ENCODE measurements at places on chromosomes 12 and 14.
A peak's percentile ranks its signal among the peaks of the same experiment; 100 is the strongest.

DNA sequence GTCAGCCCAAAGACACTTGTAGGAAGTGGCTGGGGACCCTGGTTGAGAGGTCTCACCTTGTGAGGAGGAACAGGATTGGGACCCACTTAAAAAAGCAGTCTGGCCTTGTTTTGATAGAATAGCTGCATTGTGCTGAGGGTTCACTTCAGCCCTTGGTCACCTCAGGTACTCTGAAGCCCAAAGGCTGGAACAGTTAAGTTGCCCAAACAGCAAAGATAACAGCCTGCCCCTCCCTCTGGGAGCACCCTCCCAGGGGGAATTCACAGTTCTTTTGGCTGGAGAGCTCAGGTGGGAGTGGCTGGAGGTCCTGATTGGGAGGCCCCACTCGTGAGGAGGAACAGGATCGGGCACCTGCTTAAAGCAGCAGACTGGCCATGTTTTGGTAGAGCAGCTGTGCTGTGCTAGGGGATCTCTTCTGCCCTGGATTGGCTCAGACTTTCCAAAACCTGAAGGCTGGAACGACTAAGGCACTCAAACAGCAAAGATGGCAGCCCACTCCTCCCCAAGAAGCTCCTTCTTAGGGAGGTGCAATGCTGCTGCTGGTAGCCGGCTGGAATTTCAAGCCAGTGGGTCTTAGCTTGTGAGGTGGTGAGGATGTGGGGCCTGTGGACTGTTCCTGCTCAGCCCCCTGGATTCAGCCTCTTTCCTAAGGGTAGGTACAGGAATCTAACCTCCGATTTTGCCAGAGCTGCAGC is 143.8 kb upstream of the SLC38A2 start:
- DNase-seq, result no peak

DNA sequence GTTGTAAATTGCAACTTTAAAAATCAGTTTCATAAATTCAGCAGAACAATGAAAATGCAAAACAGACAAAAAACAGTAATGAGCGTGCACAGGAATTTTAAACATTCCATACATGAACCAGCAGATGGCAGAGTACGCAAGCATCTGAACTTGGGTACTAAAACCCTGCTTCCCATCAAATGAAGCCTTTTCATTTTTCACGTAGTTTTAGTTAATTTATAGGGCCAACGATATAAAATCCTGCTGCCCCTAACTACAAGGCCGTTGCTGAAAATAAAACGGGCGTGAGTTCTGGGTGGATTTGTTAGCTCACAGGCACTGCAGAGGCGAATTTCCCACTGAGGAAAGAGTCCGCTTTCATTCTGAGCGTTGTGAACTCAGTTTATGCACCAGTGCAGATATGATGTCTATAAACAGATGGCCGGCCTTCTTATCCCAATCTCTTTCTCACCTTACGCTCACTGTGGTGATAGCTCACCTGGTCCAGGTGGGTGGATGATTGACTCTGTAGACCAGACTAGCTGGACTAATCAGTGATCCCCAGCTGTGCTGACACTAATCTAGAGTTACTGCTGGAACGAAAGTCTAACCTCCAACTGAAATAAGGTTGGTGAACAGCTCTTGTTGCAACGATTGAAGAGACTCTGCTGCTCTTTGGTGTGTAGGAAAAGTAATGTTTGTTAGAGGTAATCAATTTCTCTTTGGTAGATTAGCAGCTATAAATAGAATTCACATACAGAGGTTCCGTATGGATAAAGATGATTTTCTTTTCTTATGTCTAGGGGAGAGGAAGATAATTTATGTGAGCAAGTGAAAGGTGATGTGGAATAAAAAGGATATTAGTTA is 89.2 kb downstream of the PDZRN4 start:
- peak; percentile 73 for DNase-seq

DNA sequence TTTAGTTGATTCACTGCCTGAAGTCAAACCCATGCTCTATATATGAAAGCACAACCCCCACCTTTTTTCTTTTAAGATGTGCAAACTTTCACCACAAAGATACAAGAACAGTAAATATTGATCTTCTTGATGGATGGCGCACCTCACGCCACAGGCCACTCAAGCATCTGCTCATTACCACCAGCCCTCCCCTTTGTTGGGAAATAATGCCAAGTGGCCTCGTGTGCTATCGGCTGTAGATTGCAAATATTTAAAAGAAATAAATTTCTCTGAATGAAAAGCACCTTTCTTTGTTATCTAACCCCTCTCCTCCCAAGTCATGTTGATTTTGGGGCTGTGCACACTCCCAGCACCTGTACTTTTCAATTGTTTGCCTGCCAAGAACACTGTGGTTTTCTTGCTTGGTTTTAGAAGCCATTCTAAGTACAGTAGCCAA is 122.7 kb downstream of the C12orf42 start:
- no peak for DNase-seq

- no peak for DNase-seq
Observed at GRCh38 chr12:82728710-82729109, 42.0 kb downstream of the TMTC2 start.

DNA sequence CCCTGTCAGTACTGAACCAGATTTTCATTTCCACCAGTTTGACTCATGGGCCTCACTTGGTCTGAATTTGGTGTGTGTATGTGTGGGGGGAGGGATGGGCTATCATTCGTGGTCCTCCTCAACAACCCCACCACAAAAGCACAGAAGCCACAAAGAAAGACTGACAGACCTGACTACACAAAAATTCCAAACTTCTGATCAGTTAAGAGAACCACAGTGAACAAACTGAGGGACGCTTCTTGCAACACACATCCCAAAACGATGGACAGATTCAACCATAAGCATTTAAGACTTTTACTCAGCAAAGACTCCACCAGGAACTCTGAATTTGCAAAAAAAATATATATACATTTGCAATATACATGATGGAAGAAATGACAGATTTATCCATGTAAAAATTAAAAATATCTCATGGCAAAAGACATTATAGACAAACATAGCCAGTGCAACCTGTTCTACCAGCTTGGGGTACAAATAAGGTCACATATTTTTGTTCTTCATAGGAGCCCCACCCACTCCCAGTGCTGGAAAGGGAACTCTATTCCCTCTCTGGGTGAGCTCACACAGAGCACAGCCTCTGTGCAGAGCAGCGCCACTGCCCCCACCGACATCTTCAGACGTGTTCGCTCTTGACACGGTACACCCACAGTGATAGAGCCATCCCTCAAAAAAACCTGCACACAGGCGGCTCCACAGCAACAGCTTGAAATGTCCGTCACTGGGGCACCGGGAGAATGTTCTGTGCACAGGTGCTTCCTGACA is 49.7 kb downstream of the JAG2 start:
- no peak for DNase-seq

DNA sequence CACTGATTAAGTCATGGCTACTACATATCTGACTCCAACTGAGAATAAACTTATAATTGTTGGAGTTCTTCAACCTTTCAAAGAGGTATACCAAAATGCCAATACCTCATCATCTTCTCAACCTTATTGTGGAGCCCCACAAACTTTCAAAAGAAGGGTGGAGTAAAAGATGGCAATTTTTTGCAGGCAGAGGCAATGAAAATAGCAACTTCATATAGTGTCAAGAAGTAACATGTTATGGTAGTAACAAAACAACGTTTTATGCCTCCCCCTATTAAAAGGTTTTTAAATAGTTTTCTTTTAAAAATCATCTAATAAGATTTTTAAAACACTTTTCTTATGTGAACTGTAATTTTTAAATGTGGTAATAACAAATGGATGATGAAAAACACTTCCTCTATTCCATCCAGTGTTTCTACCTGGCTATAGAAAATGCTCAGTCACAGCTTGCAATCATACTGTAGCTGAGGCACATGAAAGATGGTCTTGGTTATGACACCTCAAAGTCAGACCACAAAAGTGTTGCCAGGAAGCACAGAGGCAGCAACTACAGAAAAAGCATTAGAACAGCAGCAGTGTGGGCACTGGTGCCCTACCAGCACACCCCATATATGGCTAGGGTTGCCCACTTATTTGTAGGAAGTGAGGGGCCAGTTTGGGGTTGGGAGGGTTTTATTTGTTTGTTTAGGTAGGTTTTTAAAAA is 7.0 kb downstream of the PPP1R12A start:
- DNase-seq, result no peak

- DNase-seq, result no peak
Observed at GRCh38 chr12:62758216-62758615, 176.7 kb downstream of the PPM1H start.

GRCh38 chr12:132634411-132634990 is 15.9 kb downstream of the P2RX2 start:
- no peak for DNase-seq

DNA sequence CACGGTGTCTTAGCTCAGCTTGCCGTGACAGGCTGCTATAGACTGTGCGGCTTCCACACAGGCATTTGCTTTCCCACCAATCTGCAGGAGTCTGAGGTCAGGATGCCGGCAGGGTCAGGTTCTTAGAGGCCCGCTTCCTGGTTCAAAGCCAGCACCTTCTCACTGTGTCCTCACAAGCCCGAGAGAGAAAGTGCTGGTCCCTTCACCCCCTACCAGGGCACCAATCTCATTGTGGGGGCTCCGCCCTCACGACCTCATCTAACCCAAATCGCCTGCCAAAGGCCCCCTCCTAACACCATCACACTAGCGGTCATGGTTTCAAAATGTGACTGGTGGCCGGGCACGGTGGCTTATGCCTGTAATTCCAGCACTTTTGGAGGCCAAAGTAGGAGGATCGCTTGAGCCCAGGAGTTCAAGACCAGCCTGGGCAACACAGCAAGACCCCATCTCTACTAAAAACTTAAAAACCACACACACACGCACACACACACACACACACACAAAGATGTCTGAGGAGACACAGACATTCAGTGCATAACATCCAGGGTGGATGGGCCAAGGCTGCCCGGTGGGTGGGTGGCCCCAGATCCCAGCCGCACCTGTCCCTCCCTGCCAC is 26.8 kb downstream of the MMP17 start:
- no peak for DNase-seq

DNA sequence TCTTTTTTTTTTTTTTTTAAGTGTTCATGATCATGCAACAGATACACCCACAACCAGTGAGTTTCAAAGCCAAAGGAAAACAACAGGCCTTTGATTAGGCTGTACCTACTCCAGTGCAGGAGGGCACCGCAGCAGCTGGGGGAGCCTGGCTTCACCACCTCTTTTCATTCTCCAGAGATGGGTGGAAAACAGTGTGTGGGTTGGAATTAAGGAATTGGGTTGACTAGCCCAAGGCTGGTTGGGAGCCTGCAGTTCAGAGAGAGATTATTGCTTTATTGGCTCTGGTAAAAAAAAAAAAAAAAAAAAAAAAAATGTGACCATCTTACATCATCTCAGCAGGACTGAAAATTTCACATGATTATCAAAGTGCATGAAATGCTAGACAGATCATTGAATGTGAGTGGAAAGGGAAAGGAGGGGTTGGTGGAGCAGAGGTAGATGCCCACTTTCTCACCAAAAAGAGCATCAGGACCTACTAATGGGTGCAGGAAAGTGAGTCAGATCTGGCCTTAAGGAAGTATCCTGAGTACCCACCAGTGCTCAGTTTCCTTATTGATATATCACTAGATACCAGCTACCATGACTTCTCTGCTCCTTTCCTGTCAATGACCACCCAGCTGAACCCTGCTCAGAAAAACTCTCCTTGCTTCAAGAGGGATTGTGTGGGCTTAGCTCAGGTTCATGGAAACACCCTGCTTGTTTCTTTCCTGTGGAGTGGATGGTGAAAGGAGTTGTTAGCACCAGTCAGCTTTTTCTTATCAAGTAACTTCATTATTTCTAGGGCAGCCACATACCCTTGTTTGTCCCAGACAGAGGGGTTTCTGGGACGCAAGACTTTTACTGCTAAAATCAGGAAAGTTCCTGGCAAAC is 54.8 kb upstream of the DYRK2 start:
- no peak for DNase-seq

GRCh38 chr12:105443802-105444652 is 113.5 kb downstream of the C12orf75 start:
- DNase-seq, result no peak

DNA sequence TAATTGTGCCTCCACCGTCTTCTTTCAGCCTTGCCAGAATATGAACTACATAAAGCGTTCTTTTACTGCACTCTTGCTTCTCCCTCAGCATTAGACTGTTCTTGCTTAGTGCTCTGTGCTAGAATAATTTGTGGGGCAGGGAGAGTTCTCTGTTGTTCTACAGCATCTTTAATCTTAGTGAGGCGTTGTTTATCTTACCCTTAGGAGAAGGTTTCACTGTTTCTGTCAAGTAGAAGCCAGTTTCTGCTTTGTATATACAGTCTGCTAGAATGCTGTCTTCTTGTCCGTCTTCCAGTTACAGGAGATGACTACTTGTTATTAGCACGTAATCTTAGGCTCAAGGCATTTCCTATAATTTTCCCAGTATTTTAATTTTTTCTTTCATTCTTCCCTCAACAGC is 458.0 kb downstream of the FLRT2 start:
- DNase-seq, result no peak

GRCh38 chr12:13085968-13086686 is 17.3 kb downstream of the GSG1 start:
- DNase-seq, result no peak

DNA sequence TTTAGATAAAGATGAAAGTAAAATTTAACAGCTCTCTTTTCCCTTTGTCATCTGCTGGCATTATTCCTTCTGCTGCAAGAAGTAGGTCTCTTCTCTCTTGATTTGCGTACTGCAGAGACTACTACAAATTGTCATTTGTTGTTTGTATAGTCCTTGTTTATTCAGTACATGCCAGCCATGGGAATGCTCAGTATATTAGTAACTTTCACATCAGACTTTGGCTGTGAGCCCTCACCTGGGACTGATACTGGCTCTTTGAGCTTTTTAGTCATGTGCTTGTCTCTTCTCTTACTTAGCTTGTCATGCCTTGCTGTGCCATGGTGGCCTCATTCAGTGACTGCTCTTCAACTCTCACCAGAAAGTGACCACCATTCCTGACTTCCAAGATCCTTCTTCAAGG is 169.8 kb downstream of the PRKCH start:
- no peak for DNase-seq

DNA sequence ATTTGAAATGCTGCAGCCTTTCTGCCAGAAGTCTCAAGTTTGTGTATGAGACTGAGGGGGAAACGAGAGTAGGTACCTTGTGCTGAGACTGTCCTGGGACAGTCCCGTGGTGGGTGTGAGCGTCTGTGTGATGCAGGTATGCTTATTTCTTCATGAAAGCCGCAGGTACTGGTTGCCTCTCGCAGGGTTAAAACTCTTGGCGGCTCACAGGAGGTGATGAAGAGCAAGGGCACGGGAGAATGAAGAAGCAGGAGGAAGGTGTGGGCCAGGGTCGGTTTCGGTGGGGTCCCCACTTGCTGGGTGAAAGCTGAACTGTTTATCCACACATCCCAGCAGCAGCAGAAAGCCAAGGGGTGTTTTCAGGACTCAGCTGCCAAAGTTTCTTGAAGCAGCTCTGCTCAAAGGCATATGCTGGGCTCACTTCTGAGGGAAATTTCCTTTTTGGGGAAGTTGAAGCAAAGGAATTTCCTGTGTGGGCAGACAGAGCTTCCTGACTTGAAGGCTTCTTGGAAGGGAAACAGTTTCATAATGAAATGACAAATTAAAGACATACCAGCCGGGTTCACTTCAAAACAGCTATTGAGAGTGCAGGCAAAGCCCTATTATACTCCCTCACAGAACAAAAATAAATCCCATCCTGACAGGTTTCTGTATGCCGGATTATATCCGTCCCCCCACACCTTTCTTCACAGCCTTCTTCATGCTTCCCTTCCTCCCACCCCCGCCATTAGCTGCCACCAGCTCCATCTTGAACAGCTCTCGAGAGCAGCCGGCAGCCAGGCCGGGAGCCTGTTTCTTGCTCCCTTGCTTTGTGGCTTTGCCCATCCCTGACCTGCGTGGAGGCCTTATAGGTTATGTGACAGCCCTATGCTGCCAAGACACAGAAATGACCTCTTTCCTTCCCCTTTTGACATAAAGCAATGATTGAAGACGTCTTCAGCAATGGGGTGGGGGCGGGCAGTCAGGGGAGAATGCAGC is 116.6 kb downstream of the ETV6 start:
- peak; percentile 79 for DNase-seq

- no peak for DNase-seq
Observed at GRCh38 chr14:20620798-20621478, 20.6 kb downstream of the OR6S1 start.

All from pons (tissue), 1 donor.